EL (cell line): ENCODE measurements at places on chromosomes 2 and 18.

DNA sequence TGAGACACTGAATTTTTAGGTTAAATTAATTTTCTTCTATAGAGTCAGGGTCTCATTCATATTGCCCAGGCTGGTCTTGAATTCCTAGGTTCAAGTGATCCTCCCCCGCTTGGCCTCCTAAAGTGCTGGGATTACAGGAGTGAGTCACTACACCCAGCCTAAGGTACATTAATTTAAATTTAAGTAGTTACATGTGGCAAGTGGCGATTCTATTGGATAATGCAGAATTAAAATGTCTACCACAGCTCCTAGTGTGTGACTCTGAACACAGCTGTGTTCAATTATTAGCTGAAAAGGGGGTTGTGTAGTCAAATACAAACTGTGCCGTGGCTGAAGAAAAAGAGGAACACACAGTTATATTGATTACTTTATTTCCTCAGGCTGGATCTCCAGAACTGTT, 2.2 kb upstream of the CAD start:
- no peak for DNase-seq

DNA sequence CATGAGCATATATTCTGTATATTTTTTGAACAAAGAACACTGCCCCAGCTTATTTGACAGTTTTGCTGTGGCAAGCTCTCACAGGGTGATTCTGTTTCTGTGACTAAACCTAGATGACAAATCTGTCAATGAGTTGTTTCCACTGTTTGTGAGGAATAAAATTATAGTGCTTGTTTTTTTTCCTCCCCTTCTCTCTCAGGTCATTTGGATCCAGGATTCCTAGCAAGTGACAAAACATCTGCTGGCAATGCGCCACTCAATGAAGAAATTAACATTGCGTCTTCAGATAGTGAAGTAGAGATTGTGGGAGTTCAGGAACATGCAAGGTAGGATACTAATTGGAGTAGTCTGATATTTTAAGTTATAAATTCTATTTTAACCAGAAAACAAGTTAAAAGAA, 149.3 kb downstream of the HAUS1 start:
- DNase-seq, result peak; percentile 75

GRCh38 chr2:195579776-195580555, 77.1 kb upstream of the SLC39A10 start:
- DNase-seq, result no peak

DNA sequence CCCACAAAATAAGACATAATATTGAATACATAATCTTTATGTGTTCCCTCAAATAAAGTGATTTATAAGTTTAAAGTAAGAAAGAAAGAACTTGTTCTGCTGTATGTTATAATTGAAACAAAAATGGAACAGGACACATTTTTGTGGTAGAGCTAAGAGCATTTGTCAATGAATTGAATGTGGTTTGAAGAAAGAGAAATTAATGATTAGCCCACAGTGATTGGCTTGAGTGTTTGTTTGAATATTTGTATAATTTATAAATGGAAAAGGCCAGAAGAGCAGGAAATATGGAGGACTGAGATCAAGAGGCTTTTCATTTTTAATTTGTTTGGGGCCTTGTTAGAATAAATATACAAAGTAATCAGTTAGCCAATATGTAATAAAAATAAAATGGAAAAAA, 395.1 kb upstream of the CDH19 start:
- DNase-seq, result no peak

DNA sequence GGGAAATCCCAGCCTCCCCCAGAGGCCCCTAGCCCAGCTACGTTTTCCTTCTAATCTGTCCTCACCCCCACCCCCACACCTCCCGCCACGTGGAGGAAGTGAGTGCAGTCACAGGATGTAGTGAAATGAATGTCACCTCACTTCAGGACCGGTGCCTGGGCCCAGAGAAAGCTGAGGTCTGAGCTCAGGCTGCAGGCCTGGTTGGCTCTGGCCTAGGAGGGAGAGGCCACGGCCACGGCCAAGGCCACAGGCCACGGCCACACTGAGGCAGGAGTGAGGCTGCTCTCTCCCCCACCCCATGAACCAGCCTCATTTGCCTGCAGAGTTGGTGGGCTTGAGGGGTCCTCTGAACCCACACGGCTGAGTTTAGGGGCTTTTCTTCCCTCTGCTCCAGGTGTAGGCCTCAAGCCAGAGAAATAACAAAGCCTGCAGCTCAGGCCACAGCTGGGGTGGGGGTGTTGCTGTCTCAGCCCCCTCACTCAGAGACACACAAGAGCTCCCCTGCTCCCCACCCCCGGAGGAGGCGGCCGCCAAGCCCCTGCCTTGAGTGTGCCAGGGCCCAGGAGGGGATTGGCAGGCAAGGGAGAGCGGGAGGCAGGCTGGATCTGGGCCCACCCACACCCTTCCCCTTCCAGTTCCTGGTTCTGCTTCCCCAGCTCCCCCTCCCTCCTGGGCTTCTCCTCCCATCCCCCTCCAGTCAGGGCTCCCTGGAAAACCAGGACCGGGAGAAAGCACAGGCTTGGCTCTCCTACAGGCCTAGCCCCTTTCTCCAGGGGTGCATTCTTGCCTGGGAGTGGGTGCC, 27.0 kb downstream of the DNMT3A start:
- no peak for DNase-seq

- no peak for DNase-seq
These were observed 4.2 kb upstream of the MEIS1 start for GRCh38 chr2:66430505-66431273.

- peak; percentile 41 for DNase-seq
These were observed 292.9 kb upstream of the CCDC68 start for GRCh38 chr18:55252053-55252675.

DNA sequence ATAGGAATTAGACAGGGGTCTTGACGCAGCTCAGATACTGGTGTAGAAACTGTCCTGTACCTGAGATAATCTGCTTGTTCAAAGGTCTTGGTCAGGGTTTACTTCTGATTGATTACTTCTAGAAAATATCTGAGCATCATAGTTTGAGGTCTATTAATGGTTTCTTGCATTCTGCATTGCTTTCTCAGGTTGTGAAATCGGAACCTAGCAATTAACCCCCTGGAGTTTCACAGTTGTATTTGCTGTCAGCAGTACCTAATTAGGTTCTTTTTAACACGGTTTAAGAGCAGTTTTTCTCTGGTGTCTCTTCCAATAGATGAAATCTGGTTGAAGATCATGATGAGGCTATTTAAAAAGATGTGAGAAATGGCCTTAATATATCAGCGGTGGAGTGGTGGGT, 428.6 kb upstream of the SYT4 start:
- DNase-seq, result no peak
